ENCODE measurements at places on chromosomes 7 and 10. TPM values are rescaled to one million over a fixed set of nuclear protein-coding genes. Genes with fewer than 3 reads are reported as not detected.

GRCh38 chr7:68461430-68461829 is 1136.8 kb upstream of the AUTS2 start:
- no peak overlapping the region for H3K27ac ChIP-seq
- H3K27me3 ChIP-seq: no peaks in the 10 kb centered on the region
- no peaks in the 10 kb centered on the region for H3K36me3 ChIP-seq
- no peak overlapping the region for H3K4me3 ChIP-seq
- H3K4me1 ChIP-seq: no peaks in the 10 kb centered on the region

DNA sequence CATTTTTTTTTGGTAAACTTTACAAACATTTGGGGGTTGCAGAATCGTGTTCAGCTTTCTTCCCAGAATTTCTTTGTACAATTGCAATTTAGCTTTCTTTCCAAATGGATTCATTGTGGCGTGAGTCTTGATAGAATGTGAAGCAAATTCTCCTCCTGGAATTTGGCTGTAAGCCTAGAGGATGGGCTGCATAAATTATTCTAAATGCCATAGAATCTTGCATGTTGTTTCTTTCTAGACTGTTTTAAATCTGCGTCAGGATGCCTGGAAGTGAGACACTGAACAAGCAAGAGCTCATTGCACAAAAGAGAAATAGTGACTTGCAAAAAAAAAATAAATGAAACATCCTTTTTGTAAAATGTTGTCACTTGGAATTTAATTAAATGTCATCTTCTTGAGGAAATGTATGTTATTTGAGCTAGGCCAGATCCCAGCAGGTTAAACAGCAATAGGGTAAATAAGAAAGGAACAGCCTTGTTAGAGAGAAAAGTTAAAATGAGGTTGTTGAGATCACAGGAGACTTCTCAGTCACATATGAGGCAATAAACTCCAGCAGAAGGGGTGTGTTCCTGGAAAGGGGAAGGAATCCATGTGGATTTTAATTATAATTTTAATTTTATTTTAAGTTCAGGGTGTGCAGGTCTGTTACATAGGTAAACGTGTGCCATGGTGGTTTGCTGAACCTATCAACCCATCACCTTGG is 483.0 kb downstream of the PLXDC2 start:
- H3K27ac ChIP-seq: no peak overlapping the region
- no peak for DNase-seq
- H3K4me1 ChIP-seq: no peaks in the 10 kb centered on the region
- H3K4me3 ChIP-seq: no peak overlapping the region

DNA sequence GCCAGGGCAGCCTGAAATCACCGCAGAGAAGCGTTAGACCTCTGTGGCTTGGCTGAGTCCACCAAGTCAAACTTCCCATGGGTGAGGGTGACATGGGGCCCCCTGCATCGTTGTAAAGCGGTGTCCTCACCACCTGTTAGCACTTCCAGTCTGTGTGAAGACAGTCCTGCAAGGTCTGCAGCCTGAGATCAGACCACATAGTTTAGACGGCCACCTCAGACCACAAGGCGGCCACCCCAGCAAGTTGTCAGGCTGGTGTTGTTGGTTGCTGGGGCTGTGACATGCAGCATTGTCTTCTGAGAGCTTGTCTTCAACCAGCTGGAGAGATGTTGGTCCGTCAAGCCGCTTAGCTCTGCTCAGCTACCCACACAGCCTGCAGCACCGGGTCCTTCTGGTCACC is 44.1 kb upstream of the TARP start:
- H3K27me3 ChIP-seq: no peaks in the 10 kb centered on the region
- no peaks in the 10 kb centered on the region for H3K4me1 ChIP-seq
- H3K4me3 ChIP-seq: no peak overlapping the region
- H3K27ac ChIP-seq: no peak overlapping the region
- DNase-seq: no peak

DNA sequence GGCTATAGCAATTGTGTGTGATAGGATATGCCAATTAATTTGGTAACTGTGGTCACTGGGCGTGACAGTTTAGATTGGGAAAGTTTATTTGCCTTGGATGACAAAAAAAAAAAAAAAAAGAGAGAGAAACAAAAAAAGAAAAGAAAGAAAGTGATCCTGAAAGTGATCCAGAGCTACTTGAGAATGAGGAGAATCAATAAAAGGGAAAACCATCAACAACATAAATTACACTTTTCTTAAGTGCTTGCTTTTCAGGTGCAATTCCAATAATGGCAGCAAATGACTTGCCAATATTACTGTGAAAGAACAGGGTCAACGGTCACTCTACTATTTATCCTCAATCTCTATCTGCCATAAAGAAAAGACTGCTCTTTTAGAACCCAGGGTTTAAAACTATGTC is 191.8 kb upstream of the SEMA3C start:
- no peak overlapping the region for H3K4me3 ChIP-seq
- no peaks in the 10 kb centered on the region for H3K4me1 ChIP-seq
- H3K27me3 ChIP-seq: no peaks in the 10 kb centered on the region
- no peak for DNase-seq
- no peaks in the 10 kb centered on the region for H3K36me3 ChIP-seq
- H3K27ac ChIP-seq: no peak overlapping the region

DNA sequence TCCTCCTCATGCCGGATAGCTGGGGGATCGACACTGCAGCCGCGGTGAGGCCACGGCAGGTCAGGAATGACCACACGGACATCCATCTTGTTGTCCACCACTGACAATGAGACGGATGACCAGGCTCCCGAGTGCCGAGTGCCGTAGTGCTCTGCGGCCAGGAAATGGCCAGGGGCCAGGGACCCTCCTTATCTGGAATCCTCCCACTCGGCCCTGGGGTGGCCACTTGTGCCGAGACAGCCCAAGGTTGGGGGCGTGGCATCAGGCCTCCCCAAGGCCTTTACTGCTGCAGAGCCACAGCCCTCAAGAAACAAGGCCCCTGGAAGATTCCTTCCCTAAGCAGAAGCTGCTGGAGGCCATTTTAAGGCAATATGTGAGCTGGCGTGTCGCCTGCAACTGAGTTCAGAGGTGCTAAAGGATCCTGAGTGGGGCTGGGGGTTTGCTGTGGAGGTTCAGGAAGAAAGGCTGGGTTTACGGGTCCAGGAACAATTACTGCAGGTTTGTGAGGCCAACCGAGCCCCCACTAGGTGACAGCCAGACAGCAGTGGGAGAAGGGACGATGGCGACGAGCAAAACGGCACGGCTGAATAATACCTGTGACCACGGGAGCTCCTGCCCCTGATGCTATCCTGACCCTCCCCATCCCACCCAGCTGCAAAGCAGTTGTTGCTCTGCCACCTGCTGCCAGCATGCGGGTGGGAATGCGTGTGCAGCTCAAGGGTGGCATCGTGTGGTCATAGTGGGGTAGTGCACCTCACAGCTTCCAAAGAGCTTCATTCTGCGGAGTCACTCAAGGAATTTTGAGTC is 31.6 kb upstream of the LEP start:
- H3K36me3 ChIP-seq: no peaks in the 10 kb centered on the region
- H3K4me3 ChIP-seq: no peak overlapping the region
- peak; percentile 64 for DNase-seq
- H3K27me3 ChIP-seq: no peaks in the 10 kb centered on the region
- H3K27ac ChIP-seq: no peak overlapping the region

DNA sequence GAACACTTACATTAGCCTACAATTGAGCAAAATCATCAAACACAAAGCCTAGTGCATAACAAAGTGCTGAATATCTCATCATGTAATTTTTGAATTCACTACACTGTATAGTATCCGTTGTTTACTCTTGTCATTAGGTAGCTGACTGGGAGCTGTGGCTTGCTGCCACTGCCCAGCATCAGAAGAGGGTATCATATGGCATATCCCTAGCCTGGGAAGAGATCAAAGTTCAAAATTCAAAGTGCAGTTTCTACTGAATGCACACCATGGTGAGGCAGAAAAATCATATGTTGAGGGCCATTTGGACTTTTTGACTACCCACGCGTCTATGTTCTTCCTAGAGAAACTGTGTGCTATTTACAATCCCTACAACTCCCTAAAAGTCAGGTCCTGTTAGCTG is 7.5 kb upstream of the ZC3HAV1 start:
- no peaks in the 10 kb centered on the region for H3K36me3 ChIP-seq
- no peak for DNase-seq
- H3K4me3 ChIP-seq: no peak overlapping the region
- H3K27ac ChIP-seq: no peak overlapping the region
- H3K4me1 ChIP-seq: no peaks in the 10 kb centered on the region
- H3K27me3 ChIP-seq: no peaks in the 10 kb centered on the region

- peak overlapping the region; percentile 75 for H3K27ac ChIP-seq
- H3K4me1 ChIP-seq: peaks cover 20% of the 10 kb centered on the region
- DNase-seq: peak; percentile 20
- no peak overlapping the region for H3K4me3 ChIP-seq
These were observed 92.7 kb upstream of the DDC start for GRCh38 chr7:50657912-50658311.

DNA sequence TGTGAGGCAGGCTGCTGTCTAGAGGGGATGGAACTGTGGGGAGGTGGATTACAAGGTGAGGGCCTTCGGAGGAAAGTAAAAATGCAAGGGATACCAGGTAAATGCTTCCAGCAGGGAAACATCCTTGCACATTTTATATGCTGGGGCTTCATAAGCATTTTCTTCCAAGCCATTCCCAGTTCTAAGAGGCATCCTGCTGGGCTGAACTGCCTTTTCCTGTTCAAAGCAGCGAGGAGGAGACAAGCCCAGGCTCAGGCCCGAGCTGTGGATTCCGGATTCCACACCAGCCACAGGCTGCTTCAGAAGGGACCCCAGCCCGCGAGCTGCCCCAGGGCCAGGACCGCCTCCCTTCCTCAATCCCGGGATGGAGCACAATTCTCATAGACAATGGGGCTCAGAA is 249.7 kb downstream of the TNS3 start:
- DNase-seq: peak; percentile 33
- peaks cover 53% of the 10 kb centered on the region for H3K36me3 ChIP-seq
- H3K4me1 ChIP-seq: peaks cover 14% of the 10 kb centered on the region
- H3K4me3 ChIP-seq: no peak overlapping the region

DNA sequence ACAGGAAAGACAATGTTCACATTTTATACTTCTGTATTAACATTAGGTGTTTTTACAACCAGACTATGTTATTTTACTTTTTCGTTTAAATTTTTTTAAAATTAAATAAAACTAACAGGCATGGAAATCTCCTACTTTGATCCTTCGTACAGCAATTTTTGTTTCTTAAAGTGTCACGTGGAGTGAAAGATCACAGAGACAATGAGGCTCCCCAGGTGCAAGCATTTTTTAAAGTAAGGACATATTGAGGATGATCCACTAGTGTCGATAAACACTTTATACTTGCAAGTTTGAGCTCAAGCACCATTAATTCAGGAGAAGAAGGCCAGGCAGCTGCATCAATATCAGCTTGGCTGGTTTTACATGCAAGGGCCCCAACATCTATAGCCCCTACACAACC is 68.5 kb upstream of the FAM133B start:
- no peak overlapping the region for H3K27ac ChIP-seq
- H3K4me1 ChIP-seq: peaks cover 14% of the 10 kb centered on the region
- H3K36me3 ChIP-seq: no peaks in the 10 kb centered on the region

GRCh38 chr10:79427965-79428364 is 17.5 kb downstream of the ZCCHC24 start:
- H3K4me1 ChIP-seq: peaks cover 14% of the 10 kb centered on the region
- no peak for DNase-seq
- peaks cover 1% of the 10 kb centered on the region for H3K36me3 ChIP-seq
- no peaks in the 10 kb centered on the region for H3K27me3 ChIP-seq

DNA sequence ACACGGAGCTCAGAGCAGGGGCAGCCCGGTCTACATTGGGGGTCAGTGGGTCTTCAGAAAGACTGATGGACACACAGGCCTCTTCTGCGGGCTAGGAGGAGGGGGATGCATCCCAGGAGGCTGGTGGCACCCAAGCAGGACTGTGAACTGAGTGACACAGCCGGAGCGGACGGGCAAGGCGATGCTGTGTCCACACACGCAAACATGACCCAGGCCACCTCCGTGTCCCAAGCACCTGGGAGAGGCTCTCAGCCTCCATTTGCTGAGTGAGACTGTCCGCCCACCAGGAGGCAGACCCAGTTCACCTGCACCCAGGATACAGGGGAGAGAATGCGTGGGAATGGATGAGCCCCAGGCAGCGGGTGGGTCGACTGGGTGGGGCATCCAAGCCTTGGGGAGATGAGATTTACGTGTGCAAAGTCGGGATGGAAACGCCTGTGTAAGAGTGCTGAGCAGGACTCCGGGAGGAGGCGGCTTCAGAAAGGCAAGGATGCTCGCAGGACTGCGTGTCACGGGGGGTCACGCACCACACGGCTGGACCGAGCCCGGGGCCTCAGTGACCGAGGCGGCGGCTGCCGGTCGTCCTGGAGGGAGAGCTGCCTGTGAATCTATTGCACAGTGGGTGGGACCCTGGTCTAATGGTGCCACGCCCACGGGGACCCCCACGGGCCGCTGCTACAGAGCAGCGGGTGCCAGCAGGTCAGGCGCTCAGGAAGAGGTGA is 262.8 kb downstream of the ADARB2 start:
- H3K4me3 ChIP-seq: no peak overlapping the region
- no peaks in the 10 kb centered on the region for H3K4me1 ChIP-seq
- H3K27ac ChIP-seq: no peak overlapping the region
- no peaks in the 10 kb centered on the region for H3K36me3 ChIP-seq

DNA sequence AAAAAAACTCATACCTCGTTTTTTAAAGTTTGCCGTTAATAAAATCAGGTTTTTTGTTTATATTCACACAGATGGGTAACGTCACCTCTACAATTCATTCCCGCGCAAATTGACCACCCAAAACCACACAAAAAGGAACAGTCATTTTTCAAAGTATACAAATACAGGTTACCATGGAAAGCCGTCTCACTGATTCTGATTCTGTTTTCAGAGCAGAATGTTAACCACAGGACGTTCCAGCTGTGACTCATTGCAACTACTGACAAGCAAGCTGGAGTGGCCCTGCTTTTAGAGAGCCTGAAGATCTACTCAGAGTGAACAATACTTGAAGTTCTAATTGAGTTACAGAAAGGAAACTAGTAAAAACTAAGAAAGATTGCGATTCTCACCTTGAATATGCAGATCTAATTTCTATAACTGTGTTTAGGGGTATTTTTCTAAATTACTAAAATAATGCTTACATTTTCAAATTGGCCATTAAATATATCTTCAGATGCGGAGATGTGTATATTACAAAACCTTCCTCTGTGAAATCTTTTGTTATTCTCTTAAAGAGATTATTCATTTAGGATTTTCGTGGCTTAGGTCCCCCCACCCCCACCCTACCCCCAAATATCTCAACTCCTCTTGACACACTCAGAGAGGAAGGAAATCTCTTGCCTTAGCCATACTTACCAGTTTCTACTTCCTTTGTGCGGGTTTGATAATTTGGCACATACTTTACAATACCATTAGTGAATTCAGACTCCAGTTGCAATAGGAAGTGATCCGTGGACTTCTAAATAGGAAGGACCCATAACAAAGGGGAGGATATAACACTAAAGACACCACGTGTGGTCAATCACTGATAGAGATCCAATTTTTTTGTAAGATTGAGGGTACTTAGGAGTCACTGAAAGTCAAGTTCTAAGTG is 106.0 kb downstream of the CUBN start:
- no peak for DNase-seq
- peak overlapping the region; percentile 24 for H3K27ac ChIP-seq
- H3K36me3 ChIP-seq: no peaks in the 10 kb centered on the region
- no peak overlapping the region for H3K4me3 ChIP-seq
- H3K27me3 ChIP-seq: no peaks in the 10 kb centered on the region

GRCh38 chr7:50497068-50497642 is 47.0 kb upstream of the FIGNL1 start:
- no peaks in the 10 kb centered on the region for H3K36me3 ChIP-seq
- no peaks in the 10 kb centered on the region for H3K27me3 ChIP-seq
- H3K4me1 ChIP-seq: no peaks in the 10 kb centered on the region
- no peak overlapping the region for H3K27ac ChIP-seq

GRCh38 chr7:157936976-157937375 is 600.2 kb downstream of the DNAJB6 start:
- no peaks in the 10 kb centered on the region for H3K4me1 ChIP-seq
- no peak overlapping the region for H3K27ac ChIP-seq
- DNase-seq: no peak

The CPED1 gene
- 58.0 TPM for total RNA-seq

The ZNF736 gene
- total RNA-seq: 9.5 TPM

The TAS2R4 gene
- total RNA-seq: 3.2 TPM

The PLXDC2 gene
- 3.1 TPM for total RNA-seq

The SRRT gene
- total RNA-seq: 28.6 TPM

Data from liver (tissue), 10 donors.